ENCODE measurements at places on chromosomes 12 and 14. TPM values are rescaled to one million over a fixed set of nuclear protein-coding genes. Genes with fewer than 3 reads are reported as not detected.

The GYS2 gene
- 0.37 TPM for total RNA-seq

The PLEKHD1 gene
- total RNA-seq: 0.15 TPM

The FICD gene
- total RNA-seq: 3.7 TPM

The KERA gene
- total RNA-seq: not detected

The DICER1 gene
- 30.7 TPM for total RNA-seq

The ANKS1B gene
- total RNA-seq: 2.8 TPM

The B4GALNT3 gene
- total RNA-seq: 31.0 TPM

The WNT1 gene
- not detected for total RNA-seq

The CD69 gene
- total RNA-seq: 0.28 TPM

The JDP2 gene
- 18.4 TPM for total RNA-seq

The HCAR1 gene
- total RNA-seq: 0.05 TPM

The DEPDC4 gene
- total RNA-seq: 0.47 TPM

The MSRB3 gene
- total RNA-seq: 118 TPM

The DEGS2 gene
- total RNA-seq: 0.04 TPM

The KRT75 gene
- not detected for total RNA-seq

The ANKRD33 gene
- not detected for total RNA-seq

The MYL2 gene
- 35,364 TPM for total RNA-seq

The MMP19 gene
- 0.94 TPM for total RNA-seq

The TBX3 gene
- total RNA-seq: 10.9 TPM

The CLEC4E gene
- 1.1 TPM for total RNA-seq

The KLRG1 gene
- 2.0 TPM for total RNA-seq

The ISM2 gene
- not detected for total RNA-seq

The GPR162 gene
- 3.4 TPM for total RNA-seq

The TBX5 gene
- 62.6 TPM for total RNA-seq

The LTBR gene
- 22.5 TPM for total RNA-seq

The NXPH4 gene
- total RNA-seq: 0.82 TPM

The SCNN1A gene
- 1.1 TPM for total RNA-seq

The WNT5B gene
- total RNA-seq: 2.5 TPM

The SERPINA9 gene
- total RNA-seq: not detected

The C12orf50 gene
- total RNA-seq: not detected

The TPPP2 gene
- 1.0 TPM for total RNA-seq

The TAS2R9 gene
- not detected for total RNA-seq

The LRTM2 gene
- not detected for total RNA-seq

The RIMBP2 gene
- total RNA-seq: not detected

The FOXG1 gene
- not detected for total RNA-seq

The TRHDE gene
- total RNA-seq: 0.97 TPM

The RBP5 gene
- total RNA-seq: not detected

The ERP27 gene
- 0.32 TPM for total RNA-seq

The SMOC1 gene
- 1.4 TPM for total RNA-seq

The NRL gene
- total RNA-seq: 2.1 TPM

The DLK1 gene
- total RNA-seq: 8.7 TPM

The MIA2 gene
- total RNA-seq: 28.8 TPM

The CEBPE gene
- 0.53 TPM for total RNA-seq

The PPP1R1A gene
- 58.0 TPM for total RNA-seq

The SLC10A1 gene
- total RNA-seq: not detected

The MYH6 gene
- 88.7 TPM for total RNA-seq

The MYF5 gene
- not detected for total RNA-seq

The EFS gene
- total RNA-seq: 2.2 TPM

The WSCD2 gene
- not detected for total RNA-seq

The PIWIL1 gene
- not detected for total RNA-seq

The NYNRIN gene
- 6.7 TPM for total RNA-seq

The LRP1 gene
- 66.5 TPM for total RNA-seq

Measured in heart right ventricle (tissue), 16 donors.